Cerebellar nuclear complex (tissue), 1 donor: ENCODE measurements at places on chromosomes 4 and X.

DNA sequence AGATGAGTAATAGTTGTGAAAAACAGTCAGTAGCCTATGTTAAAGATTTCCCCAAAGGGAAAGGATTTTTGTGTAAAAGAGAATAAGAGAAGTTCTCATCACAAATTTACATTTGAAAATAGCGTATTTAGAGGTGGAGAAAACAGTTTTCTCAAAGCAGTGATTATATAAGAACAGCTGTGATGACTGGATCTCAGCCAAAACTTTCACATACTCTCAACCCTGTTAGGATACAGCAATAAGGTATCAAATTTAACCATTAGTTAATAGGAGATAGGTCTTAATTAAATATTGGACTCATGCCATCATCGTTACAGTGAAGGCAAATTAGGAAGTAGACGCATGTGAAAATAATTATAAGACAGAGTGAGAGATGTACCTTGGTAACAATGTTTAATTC is 622.7 kb downstream of the PCDH18 start:
- DNase-seq, result no peak

DNA sequence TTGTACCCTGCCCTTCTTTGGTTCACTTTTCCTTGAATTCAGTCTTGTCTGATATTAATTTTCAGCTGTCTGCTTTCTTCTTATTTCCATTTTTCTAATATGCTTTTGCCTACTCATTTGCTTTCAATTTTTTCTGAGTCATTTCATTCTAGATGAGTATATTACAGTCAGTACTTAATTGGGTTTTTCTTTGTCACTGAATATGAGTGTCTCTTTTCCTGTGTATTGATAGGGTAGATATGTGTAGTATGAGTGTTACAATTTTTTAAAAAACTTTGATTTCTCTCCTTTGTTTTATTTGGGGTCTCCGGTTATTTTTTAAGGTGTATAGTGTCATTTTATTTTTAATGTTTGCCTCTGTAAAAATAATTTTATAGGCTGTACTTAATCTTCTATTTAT is 222.2 kb downstream of the IDS start:
- DNase-seq, result no peak

DNA sequence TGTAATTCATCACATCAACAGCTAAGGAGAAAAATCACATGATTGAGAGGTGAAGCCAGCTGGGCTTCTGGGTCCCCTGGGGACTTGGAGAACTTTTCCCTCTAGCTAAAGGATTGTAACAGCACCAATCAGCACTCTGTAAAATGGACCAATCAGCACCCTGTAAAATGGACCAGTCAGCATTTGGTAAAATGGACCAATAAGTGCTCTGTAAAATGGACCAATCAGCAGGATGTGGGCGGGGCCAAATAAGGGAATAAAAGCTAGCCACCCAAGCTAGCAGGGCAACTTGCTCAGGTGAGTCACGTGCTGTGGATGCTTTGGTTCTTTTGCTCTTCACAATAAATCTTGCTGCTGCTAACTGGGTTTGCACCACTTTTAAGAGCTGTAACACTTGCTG is 1248.3 kb downstream of the PCDH18 start:
- DNase-seq, result no peak

GRCh38 chr4:11338956-11339782 is 89.5 kb downstream of the HS3ST1 start:
- no peak for DNase-seq

DNA sequence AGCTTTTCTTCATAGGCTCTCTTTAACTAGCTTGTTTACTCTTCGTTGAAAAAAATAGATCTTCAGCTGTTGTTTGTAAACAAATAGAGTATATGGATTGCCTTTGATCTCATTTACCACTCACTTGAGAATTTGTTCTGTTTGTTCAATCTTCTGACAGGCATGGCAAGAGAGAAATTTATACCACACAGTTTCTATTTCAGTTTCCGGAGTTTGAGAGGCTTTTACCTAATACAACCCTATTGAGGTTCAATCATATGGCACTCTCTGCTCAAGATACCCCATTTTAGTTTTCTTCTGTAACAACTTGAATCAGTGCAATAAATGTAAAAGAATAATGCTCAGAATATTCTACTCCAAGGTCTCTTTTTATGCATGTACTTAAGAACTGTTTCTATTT is 148.0 kb downstream of the EMCN start:
- DNase-seq, result no peak

DNA sequence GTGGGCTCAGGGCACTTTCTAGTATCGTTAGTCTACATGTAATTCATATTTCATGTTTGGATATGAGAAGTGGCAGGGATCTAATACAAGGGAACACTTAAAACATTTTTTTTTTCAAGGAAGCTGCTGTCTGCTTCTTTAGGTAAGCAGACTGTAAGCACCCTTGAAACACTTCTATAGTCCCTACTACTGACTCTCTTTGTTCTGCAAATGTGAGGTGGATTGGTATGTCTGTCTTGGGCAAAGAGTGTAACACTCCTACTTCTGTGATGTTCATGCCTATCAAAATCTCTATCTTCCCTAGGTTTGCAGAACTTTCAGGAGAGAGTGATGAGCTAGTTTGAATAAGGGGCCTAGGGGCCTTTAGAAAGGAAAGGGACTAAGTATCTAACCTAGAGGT is 93.9 kb downstream of the ZNF330 start:
- no peak for DNase-seq

DNA sequence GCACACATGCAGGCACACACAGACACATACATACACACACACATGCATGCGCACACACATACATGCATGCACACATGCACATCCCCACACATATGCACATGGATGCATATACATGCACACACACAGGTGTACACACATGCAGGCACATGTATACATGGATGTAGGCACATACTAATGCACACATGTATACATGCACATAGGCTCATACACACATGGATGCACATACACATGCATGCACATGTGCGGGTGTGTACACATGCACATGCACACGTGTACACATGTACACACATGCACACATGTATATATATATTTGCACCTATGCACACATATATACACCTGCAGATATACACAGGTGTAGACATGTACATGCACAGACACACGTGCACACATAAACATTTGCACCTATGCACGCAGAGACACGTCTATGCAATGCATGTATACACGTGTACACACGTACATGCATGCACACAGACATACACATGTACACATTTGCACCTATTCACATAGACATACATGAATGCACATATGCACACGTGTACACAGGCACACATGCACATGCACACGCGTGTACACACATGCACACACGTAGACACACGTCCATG is 4.0 kb downstream of the PLCXD1 start:
- no peak for DNase-seq

- DNase-seq, result no peak
These were observed 88.1 kb upstream of the PLAC1 start for GRCh38 chrX:134746410-134746785.

DNA sequence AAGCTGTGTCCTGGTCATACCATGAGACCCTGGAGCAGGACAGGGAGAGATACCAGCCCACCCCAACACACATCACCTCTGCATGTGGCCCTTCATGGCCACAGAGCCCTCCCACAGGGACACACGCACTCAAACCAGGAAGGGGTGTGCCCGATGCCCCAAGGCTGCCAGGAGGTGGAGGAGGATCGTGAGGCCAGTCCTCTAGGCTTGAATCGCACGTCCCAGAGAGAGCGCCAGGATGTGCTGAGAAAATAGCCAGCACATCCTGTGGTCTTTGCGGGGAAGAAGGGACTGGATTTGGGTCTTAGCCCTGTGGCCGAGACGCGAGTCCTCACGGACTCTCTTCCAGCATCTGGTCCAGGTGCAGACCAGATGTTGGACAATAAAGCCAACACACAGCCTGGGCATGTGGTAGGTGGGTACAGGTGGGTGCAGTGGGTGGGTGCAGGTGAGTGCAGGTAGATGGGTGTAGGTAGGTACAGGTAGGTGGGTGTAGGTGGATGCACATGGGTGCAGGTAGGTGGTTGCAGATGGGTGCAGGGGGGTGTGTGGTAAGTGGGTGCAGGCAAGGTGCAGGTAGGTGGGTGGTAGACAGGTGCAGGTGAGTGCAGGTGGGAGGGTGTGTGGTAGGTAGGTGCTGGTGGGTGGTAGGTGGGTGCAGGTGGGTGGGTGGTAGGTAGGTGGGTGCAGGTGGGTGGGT is 94.3 kb upstream of the AFAP1 start:
- DNase-seq, result no peak

DNA sequence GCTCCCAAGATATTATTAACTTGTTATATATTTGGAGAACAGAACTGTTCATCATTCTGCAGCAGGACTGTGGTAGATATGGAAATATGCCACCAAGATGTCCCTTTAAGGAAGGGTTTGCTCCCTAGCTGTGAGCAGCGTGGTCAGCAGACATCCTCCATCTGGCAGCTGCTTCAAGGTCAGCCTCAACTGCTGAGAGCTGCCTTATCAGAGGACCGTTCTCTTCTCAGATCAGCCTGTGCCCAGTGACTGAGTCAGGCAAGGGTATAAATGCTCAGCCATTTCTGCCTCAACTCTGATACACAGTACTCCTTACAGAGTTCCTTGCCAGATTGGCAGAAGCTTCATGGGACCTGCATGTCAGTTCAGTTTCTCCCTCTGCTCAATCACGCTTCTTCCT is 63.4 kb upstream of the MAGEB2 start:
- DNase-seq, result no peak

DNA sequence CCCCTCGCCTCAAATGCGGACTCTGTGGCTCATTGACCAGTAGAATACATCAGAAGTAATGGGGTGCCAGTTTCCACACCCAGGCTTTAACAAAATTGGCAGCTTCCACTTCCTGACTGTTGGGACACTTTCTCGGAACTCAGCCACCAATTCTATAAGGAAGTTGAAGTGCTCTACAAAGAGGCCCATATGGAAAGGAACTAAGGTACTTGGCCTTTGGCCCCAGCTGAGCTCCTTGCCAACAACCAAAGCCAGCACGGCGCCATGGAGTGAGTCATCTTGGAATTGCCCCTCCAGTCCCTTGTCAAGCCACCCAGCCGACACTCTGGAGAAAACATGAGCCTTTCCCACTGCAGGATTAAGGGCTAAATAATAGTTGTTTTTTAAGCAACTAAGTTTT is 262.2 kb upstream of the INTU start:
- DNase-seq, result no peak

DNA sequence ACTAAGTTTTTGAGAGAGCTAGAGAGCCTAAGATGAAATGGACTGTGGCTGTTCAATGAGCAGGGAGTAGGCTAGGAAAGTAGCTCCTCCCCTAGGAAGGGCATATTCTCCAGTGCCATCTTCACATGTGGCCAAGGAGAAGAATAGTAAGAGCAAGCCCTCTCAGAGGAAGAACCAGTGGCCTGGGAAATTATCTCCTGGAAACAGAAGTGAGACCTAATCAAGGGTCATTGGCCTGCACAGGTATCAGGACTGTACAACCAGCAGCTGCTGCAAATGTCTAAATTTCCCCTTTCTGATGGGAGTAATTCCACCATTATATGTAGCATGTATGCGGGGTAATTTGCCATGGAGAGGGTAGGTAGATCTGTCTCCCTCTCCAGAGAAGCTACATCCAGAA is 334.8 kb upstream of the RASGEF1B start:
- no peak for DNase-seq
